ENCODE measurements at places on chromosomes 2 and 18.

GRCh38 chr18:51029378-51029693, 677 bp upstream of the SMAD4 start:
- DNase-seq: no peak

GRCh38 chr18:66533693-66534092, 70.2 kb downstream of the CDH19 start:
- no peak for DNase-seq

DNA sequence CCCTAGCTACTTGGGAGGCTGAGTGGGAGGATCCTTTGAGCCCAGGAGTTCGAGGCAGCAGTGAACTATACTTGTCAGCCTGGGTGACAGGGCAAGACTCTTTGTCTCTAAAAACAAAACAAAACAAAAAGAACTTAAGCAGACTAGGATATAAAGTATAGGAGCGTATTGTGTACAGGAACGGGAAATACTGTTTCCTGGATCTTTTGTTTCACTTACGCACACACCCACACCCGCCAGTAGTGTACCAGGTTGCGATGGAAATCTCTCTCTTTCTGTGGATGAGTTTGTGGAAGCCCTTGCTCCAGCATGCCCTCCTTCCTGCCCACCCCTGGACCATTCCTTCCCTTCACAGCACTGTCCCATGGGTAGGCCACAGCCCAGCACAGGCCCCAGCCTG, 136.3 kb downstream of the RPIA start:
- no peak for DNase-seq

- no peak for DNase-seq
Observed at GRCh38 chr2:239255628-239256349, 145.0 kb downstream of the HDAC4 start.

DNA sequence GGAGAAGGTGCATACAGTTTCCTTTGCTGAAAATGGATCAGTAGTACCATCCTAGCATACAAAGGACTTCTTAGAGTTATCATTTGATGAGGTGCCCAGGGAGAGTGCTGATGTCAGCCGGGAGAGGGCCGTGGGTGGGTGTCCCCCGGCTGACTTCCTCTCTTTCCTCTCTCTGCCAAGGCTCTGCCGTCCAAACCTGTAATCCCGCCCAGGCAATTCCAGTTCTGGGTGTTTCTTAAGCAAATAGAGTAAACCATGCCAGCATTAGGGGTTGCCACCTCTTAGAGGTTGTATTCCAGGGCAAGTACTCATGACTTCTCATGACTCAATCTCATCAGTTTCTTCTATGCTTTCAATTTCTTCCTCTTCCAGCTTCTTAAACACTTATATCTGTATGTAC, 117.2 kb downstream of the GATA6 start:
- no peak for DNase-seq

GRCh38 chr2:47266939-47267710, 112.0 kb upstream of the STPG4 start:
- DNase-seq: no peak

DNA sequence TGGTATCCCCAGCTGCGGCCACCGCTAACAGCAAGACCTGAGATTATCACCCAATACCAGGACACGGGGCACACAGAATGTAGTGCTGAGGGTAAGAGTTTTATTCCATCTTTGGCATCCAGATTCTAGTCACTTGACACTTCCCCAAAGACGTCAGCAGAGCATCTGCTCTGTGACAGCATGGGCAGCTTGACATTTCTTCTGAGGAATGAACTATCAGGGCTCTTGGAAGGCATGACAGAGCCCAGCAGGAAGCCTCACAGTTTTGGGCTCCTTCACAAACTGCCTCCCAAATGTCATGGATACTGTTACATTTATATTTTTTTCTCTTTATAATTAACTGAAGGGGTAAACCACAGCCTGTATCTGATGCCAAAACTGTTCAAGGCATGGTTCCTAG, 1010.7 kb downstream of the TDRD15 start:
- DNase-seq: no peak

GRCh38 chr2:145287736-145288135, 767.8 kb upstream of the ZEB2 start:
- no peak for DNase-seq

- no peak for DNase-seq
Observed at GRCh38 chr2:42044939-42045338, 2.9 kb upstream of the PKDCC start.

DNA sequence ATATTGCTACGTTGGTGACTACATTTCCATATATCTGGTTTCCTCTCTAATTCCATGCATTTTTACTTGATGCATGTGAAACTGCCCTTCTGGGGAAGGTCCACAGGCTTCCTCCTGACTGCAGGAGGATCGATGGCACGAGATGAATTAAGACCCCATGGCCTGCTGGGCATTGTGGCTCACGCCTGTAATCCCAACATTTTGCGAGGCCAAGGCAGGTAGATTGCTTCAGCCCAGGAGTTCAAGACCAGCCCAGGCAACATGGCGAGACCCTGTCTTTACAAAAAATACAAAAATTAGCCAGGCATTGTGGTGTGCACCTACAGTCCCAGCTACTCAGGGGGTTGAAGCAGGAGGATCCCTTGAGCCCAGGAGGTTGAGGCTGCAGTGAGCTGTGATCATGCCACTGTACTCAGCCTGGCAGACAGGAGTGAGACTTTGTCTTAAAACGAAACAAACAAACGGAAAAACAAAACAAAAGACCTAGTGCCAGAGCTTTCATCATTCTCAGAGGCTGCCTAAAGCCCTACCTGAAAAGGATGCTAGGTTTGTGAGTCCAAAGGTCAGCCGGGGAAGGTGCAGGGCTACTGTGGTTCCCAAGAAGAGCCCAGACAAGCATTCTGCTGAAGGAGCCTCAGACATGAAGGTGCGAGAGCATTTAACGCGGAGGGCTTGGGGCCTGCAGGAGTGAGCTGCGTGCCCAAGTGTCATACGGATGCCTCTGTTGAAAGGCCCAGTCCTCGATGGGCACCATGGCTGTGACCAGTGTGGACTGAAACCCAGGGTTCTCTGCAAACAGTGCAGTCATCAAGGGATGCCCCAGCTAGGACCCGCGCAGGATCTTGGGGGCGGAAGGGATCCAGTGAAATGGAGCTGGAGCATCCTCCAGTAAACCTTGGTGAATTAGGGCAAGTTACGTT, 21.6 kb downstream of the GPR55 start:
- DNase-seq: no peak

DNA sequence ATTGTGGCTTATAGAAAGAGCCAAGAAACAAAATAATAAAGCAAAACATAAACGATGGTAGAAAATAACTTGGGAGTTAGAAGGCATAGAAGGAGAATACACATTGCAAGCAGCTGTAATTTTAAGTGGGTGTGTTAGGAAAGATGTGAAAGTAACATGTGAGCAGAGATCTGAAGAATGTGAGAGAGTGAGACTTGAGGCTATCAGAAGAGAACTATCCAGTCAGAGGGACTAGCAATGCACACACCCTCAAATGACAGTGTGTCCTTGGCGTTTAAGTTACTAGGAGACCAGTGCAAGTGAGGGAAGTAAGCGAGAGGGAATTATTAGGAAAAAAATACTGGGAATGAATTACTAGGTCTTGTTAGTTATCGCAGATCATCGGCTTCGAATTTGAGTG, 304.9 kb downstream of the DSEL start:
- no peak for DNase-seq

DNA sequence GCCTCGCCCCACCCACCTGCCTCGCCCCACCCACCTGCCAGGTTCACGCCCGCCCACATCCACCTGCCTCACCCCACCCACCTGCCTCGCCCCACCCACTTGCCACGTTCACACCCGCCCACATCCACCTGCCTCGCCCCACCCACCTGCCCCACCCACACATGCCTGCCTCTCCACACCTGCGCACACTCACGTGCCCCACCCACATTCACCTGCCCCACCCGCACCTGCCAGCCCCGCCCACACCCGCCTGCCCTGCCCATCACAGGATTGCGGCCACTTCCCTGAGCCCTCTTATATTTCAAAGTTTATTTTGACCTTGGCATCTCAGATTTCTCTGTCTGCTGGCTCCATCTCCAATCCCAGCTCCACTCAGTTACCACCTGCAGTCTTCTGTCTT, 217.5 kb upstream of the SOX11 start:
- DNase-seq: no peak

DNA sequence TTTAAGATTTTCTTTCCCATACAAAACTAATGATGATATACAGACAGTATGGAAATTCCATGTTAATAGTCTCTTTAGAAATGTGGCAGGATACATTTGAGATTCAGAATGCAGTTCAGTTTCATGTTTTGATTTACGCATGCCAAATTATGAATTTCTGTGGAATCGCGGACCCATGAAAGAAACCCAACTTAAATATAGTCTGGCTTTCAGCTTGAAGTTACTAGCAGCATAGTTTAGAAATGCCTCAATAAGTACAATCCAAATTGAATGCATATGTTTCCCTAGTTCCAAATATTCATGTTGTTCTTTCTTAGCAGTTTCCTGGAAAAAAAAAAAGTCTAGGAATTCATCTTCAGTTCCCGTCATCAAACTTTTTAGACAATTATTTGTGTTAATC, 164.1 kb upstream of the RASGRP3 start:
- no peak for DNase-seq

- DNase-seq: peak; percentile 59
Observed at GRCh38 chr2:64767670-64768468, 114.2 kb upstream of the SERTAD2 start.

GRCh38 chr2:25341753-25342371, at the start of gene DNMT3A:
TSS of gene DNMT3A (minus strand) at chr2:25341925. CDS start at chr2:25313984, 27,941 bp downstream.
- peak; percentile 35 for DNase-seq

DNA sequence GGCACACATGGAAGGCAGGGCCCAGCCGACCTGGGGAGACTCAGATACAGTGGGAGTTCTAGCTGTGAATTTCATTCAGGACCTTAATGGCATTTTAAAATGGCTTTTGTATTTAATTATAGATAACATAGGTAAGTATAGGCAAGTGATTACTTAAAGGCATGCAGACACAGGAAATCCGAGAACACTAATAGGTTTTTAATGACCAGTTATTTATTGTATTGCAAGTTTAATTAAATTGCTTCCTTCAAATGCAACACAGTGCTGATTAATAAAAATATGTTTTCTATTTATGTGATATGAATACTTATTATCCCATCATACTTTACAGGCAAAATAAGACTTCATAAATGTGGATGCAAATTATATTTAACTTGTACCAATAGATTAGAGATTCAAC, 19.7 kb upstream of the SH3RF3 start:
- DNase-seq: no peak

DNA sequence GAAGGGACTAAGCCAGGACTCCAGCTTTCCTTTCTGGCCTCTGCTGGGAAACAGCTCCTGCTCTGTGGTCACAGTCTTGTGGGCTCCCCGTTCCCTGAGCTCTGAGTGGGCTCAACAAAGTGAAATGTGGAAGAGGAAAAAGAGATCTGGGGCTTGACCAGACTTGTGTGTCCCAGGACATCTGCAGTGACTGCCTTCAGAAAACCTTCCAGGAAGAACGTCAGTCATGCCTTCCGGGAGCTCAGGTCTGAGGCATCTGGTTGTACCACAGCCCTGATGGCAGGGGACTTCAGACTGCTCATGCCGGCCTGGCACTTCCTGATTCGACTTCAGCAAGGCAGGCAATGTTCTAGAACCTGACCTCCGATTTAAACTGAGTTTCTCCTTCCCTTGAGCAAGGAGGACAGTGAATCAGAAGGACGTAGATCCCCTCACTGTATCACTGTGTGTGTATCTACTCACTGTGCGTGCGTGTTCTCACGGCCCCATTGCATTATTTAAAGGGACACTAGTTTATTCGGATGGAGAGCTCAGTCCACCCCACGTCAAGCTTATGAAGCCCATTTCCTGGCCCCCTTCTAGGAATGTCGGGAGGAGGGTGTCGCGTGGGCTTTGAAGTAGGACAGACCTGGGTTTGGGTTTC, 548 bp upstream of the FBLN7 start:
- DNase-seq: no peak

DNA sequence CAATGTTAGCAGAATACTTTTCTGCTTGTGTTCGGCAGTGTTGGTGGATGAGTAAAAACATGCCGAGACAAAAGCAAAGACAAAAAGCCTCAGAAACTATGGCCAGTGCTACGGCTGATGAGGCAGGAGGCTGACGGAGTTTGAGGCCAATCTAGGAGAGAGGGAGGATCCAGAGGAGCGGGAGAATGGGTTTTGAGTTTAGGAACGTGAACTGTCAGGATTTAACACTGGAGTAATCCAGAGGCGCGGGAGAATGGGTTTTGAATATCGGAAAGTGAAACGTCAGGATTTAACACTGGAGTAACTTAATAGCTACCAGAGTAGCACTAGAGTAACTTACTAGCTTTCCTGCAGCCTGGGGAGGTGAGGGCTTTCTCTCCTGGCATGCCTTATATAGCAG, 37.4 kb downstream of the LYPD6B start:
- DNase-seq: no peak

GRCh38 chr18:57073501-57074187, 73.2 kb upstream of the BOD1L2 start:
- DNase-seq: no peak

- DNase-seq: no peak
Observed at GRCh38 chr18:36066686-36067054, 689 bp downstream of the RPRD1A start.

- DNase-seq: no peak
Observed at GRCh38 chr2:234879671-234880455, 72.0 kb upstream of the SH3BP4 start.

DNA sequence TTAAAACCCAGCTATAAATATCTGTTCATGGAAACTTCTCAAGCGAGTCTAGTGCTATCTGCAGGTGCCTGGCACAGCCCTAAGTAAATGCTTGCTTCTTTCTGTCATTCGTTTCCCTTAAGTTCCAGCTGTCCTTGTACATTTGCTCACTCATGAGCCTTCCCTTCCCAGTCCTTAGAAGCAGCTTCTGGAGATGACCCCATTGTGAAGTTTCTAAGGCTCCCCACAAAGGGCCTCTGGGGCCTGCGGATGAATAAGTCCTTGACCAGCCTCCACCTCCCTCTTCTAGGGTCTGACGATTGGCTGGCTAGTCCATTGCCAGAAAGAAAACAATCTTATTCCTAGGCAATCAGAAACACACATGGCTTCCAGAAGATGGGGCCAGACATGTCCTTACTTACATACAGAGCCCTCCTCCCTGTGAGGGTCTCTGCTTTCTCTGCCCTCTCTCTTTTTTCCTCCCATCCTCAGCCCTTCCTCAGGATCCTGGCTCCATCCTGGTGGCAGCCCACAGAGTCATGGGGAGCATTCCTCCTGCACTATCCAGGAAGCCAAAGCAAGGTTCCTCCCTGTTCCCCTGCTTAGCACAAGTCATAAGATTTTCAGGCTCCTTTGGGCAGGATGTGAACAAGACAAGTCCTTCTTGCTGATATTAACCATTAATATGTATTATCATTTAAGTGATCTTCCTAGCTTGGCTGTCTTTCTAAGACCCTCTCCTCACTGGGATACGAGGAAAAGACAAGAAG, 87.3 kb downstream of the TNFRSF11A start:
- DNase-seq: no peak

- DNase-seq: no peak
Observed at GRCh38 chr2:32484937-32485336, 128.1 kb downstream of the BIRC6 start.

GRCh38 chr2:12498286-12498685, 218.4 kb upstream of the TRIB2 start:
- DNase-seq: no peak

DNA sequence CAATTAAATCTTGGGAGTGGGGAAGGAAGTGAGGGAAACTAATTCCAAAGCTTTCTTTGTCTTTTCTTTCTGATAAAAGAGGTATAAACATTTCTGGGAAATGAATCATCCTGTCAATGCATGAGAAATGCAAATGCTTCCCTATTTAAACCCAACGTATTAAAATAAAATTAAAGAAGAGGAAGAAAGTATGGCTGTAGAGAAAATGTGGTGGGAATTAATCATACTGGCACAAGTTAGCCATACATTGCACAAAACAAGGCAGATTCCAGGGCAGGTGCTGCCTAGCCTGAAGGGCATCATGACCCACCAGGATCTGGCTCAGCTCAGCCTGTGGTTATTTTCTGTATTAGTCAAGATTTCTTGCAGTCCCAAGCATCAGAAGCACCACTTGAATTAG, 338.0 kb downstream of the NYAP2 start:
- DNase-seq: no peak

All from stimulated activated CD8-positive, alpha-beta memory T cell treated with anti-CD3 and anti-CD28 coated beads, Interleukin-7, amount 100 ng/mL, for 1 hour (primary cell).